ENCODE measurements at places on chromosomes 5 and 9.
A peak's percentile ranks its signal among the peaks of the same experiment; 100 is the strongest.

GRCh38 chr5:177545487-177546257 lies 8.7 kb downstream of the FAM193B start:
- DNase-seq: peak; percentile 94

GRCh38 chr9:133934482-133935232 lies 57.5 kb downstream of the VAV2 start:
- DNase-seq: no peak

DNA sequence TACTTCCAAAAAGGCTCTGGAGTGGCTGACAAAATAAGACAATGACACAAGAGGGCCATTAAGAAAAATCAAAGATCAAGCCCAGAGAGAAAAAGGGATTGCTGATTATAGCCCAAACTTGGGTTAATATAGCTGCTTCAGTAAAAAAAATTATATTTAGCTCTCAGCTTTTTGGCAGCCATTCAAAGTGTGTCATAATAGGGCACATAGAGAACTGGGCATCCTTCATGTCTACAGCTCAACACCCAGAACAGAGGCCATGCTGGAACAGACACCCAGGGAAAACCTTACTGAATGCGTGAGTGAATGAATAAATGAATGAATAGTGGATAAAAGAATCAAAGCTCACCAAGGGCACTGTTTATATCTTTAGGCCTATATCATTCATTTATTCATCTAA lies 110.1 kb downstream of the SLIT3 start:
- peak; percentile 70 for DNase-seq

DNA sequence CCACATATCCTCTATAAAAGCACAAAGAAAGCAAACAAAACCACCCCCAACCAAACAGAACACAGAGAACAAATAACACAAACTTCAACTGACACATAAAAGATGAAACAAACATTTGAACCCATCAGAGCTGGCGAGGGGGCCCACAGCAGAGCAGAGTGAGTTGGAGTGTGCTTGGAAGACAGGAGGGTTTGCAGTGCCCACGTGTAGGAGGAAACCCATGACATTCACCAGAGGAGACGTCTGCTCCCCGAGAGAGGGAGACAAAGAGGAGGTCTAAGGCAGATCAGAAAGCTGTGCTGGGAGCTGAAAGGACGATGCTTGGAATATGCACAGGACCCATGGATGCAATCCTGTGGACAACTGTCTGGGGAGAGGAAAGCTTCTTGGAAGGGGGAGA lies 27.0 kb downstream of the MRPL36 start:
- DNase-seq: peak; percentile 77

GRCh38 chr5:127358284-127358683 lies 67.7 kb downstream of the MEGF10 start:
- peak; percentile 45 for DNase-seq

GRCh38 chr5:133969654-133970324 lies 1.4 kb upstream of the C5orf15 start:
- peak; percentile 45 for DNase-seq

GRCh38 chr9:90855208-90855902 lies 53.7 kb downstream of the SYK start:
- DNase-seq: no peak

DNA sequence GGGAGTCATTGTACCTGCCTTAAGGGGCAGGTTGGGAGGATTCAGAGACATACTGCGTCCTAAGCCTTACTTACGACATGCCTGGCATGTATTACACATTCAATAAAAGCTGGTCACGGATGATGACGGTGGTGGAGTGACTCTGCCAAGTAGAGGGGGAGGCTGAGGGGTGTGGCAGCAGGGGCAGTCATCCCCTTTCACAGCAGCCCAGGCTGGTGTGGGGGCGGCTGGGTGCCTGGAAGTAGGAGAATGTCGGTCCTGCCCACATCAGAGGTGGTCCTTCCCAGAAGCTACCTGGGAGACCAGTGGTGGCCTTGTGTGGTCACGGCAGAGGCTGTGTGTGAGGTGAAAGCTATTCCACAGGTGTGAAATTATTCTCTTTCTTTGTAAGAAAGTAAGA lies 8.9 kb downstream of the ZBTB34 start:
- no peak for DNase-seq

GRCh38 chr9:109328978-109329637 lies 8.2 kb upstream of the EPB41L4B start:
- peak; percentile 61 for DNase-seq

- no peak for DNase-seq
Observed at GRCh38 chr5:133269691-133270090, 217.9 kb downstream of the HSPA4 start.

- DNase-seq: peak; percentile 88
Observed at GRCh38 chr5:148776780-148777179, 49.6 kb upstream of the ADRB2 start.

GRCh38 chr9:135468854-135469521 lies 10.6 kb upstream of the PPP1R26 start:
- peak; percentile 79 for DNase-seq

- DNase-seq: peak; percentile 32
Observed at GRCh38 chr5:69084195-69084594, 9.6 kb upstream of the SLC30A5 start.

DNA sequence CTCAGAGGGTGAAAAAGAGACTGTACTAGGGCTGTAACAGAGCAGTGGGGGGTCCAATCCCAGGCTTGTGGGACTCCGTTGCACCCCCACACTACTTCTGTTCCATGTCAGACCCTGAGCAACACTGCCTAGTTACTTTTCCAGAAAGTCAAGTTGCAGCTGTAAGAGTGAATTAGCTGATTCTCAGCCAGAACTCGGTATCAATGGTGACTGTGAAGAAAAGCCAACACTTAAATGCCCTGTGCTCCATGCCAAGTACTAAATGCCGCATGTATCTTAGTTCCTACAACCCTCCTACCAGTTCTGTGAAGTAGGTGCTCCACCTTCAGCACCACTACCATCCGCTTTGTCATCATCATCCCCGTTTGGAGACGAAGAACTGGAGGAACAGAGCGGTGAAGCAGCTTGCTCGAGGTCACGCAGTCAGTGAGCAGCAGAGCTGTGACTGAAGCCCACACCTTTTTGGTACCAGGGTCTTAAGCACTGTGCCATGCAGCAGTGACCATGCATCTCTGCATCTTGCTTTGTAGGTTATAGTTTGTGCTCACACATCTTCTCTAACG lies 64.3 kb downstream of the NSG2 start:
- DNase-seq: no peak

DNA sequence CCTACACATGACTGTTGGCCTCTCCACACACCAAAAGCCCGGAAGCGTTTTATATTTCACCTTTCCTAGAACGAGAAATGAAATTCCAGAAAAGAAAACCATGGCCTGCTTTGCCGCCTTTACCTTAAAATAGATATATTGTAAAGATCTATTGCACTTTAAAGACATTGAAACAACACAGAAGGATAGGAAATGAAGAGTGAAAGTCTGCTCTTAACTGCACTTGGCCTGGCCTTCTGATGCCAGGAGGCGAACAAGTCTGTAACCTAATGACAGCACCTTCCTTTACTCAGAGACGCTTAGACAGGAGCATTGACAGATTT lies 6.7 kb downstream of the PRDM6 start:
- DNase-seq: no peak

- DNase-seq: no peak
Observed at GRCh38 chr5:54637654-54638053, 120.1 kb downstream of the SNX18 start.
